Left renal cortex interstitium (tissue), 4 donors: ENCODE measurements at places on chromosomes 3 and 15.

DNA sequence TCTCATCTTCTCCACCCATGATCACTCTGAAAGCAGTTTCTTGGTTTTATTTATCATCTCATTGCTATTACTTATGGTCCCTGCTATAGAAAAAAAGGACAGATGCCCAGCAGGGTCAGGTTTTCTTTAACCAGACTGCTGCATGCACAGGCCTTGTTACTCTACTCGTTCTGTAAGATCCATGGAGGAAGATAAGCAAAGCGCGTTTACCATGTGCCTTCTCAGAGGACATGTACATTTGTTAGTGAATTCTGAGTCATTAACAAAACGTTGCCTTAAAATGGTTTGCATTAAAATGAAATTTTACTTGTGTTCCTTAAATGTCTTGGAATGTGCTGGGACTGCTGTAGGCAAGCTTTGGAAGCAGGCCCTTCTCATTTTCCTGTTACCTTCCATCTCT is 657.3 kb upstream of the KCNMB2 start:
- DNase-seq, result no peak

GRCh38 chr3:112089956-112090886 is 4.0 kb downstream of the C3orf52 start:
- DNase-seq, result no peak

GRCh38 chr3:72429589-72430353 is 418.5 kb downstream of the SHQ1 start:
- DNase-seq, result no peak

- DNase-seq, result no peak
These were observed 3.1 kb downstream of the CPLX3 start for GRCh38 chr15:74829486-74829885.
